Thymus (tissue), 14 donors: ENCODE measurements at places on chromosomes 3 and 15. TPM values are rescaled to one million over a fixed set of nuclear protein-coding genes. Genes with fewer than 3 reads are reported as not detected.

DNA sequence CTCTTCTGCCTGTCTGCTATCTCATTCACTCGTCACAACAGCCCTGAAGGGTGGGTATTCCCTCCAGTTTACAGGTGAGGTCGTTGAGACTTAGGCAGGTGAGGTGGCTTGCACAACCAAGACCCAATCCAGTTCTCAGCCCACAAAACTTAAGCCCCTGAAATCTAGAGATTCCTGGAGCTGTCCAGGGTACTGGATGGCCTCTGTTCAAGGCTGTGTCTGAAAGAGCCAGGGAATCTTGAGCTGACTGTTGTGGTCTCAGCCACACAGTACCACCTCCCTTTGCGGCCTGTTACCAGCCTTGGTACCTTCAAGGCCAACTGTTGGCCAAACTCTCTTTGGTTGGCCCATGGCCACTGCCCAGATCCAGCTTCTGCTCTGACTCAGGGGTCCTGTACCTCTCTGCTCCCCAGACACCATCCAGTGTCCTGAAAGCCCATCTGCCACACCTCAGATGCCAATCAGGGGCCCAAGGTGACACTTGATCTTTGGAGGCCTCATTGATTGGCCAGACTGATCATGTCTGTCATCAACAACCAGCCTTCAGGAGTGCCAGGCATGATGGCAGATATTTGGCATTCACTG, 10.9 kb upstream of the FAM107A start:
- H3K4me1 ChIP-seq: peaks cover 2% of the 10 kb centered on the region
- peak; percentile 30 for DNase-seq
- no peak overlapping the region for H3K27ac ChIP-seq
- H3K4me3 ChIP-seq: no peak overlapping the region
- no peaks in the 10 kb centered on the region for H3K36me3 ChIP-seq

- no peaks in the 10 kb centered on the region for H3K4me1 ChIP-seq
- H3K27me3 ChIP-seq: no peaks in the 10 kb centered on the region
- DNase-seq: no peak
Observed at GRCh38 chr15:96309143-96309660, 21.3 kb upstream of the NR2F2 start.

Gene ARPIN
- polyA plus RNA-seq: 7.8 TPM

- H3K4me1 ChIP-seq: no peaks in the 10 kb centered on the region
- H3K27ac ChIP-seq: no peak overlapping the region
- no peaks in the 10 kb centered on the region for H3K27me3 ChIP-seq
- H3K4me3 ChIP-seq: no peak overlapping the region
- no peak for DNase-seq
Observed at GRCh38 chr3:120357807-120358206, 8.7 kb upstream of the LRRC58 start.

Gene TMEM158
- 1.9 TPM for polyA plus RNA-seq

- peak; percentile 80 for DNase-seq
- H3K27me3 ChIP-seq: no peaks in the 10 kb centered on the region
- no peak overlapping the region for H3K27ac ChIP-seq
- no peak overlapping the region for H3K4me3 ChIP-seq
- peaks cover 8% of the 10 kb centered on the region for H3K4me1 ChIP-seq
Observed at GRCh38 chr3:150721285-150722130, 17.8 kb upstream of the ERICH6 start.

DNA sequence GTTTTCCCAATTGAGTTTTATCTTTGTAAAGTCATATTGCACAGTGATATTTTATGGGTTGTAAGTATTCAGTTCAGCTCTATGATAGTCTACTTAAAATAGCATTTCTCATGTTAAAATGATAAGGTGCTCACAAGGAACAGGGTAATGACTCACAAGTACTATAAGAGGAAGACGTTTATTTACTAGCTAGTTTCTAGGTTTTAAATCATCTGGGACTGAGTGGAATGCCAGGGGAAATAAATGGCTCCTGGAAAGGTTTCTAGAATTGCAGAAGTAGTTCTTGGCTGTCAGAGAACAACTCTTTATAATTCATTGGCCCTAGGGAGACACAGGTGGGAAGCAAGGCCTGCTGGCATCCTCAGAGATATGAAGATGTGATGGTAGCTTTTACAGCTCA, 112.8 kb downstream of the CHDH start:
- no peak for DNase-seq
- H3K27ac ChIP-seq: no peak overlapping the region
- H3K27me3 ChIP-seq: no peaks in the 10 kb centered on the region
- H3K4me3 ChIP-seq: no peak overlapping the region

Gene GOLGA6L4
- polyA plus RNA-seq: 12.0 TPM

DNA sequence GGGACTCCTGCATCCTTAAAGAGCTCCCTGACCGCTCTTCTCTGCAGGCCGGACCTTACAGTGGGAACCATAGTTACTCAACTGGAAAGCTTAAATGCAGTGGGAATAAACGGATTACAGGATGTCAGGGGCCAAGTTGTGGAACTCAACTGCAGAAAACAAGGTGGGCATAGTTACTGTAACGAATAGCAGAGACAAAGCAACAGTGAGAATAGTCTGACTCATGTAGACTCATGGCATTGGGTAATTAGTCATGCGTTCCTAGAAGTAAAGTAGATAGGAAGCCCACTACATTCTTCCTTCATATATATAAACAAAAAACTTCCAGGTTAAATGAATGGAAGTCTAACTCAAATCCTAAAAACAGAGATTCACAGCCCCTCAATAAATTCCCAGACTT, 95.5 kb upstream of the CHRNA7 start:
- H3K27ac ChIP-seq: no peak overlapping the region
- H3K36me3 ChIP-seq: no peaks in the 10 kb centered on the region
- DNase-seq: no peak
- no peak overlapping the region for H3K4me3 ChIP-seq
- H3K4me1 ChIP-seq: no peaks in the 10 kb centered on the region

DNA sequence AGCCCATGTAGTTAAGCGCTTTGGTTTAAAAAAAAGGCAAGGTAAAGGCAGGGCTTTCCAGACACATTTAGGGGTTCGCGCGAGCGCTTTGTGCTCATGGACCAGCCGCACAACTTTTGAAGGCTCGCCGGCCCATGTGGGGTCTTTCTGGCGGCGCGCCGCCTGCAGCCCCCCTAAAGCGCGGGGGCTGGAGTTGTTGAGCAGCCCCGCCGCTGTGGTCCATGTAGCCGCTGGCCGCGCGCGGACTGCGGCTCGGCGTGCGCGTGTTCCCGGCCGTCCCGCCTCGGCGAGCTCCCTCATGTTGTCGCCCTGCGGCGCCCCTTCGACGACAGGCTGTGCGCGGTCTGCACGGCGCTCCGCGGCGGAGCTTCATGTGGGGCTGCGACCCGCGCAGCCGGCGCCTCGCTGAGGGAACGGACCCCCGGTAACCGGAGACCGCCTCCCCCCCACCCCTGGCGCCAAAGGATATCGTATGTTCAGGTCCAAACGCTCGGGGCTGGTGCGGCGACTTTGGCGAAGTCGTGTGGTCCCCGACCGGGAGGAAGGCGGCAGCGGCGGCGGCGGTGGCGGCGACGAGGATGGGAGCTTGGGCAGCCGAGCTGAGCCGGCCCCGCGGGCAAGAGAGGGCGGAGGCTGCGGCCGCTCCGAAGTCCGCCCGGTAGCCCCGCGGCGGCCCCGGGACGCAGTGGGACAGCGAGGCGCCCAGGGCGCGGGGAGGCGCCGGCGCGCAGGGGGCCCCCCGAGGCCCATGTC, 927 bp downstream of the SMAD6 start:
- H3K27ac ChIP-seq: no peak overlapping the region
- no peaks in the 10 kb centered on the region for H3K36me3 ChIP-seq
- DNase-seq: no peak

DNA sequence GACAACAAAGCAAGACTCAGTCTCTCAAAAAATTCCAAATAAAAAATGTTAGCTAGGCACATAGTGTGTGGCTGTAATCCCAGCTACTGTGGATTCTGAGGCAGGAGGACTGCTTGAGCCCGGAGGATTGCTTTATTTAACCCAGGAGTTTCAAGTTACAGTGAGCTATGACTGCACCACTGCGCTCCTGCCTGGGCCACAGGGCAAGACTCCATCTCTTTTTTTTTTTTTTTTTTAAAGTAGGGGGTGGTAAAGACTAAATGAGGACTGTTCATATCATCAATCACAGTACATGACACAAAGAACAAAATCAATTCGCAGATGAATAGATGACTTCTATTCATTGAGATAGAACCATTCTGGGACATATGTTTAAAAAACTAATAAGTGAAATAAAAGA, 48.1 kb downstream of the ACAP2 start:
- H3K4me1 ChIP-seq: no peaks in the 10 kb centered on the region
- no peak overlapping the region for H3K4me3 ChIP-seq
- no peaks in the 10 kb centered on the region for H3K27me3 ChIP-seq
- H3K36me3 ChIP-seq: peaks cover 3% of the 10 kb centered on the region
- H3K27ac ChIP-seq: no peak overlapping the region
- DNase-seq: no peak

Gene SKIL
- polyA plus RNA-seq: 23.0 TPM

DNA sequence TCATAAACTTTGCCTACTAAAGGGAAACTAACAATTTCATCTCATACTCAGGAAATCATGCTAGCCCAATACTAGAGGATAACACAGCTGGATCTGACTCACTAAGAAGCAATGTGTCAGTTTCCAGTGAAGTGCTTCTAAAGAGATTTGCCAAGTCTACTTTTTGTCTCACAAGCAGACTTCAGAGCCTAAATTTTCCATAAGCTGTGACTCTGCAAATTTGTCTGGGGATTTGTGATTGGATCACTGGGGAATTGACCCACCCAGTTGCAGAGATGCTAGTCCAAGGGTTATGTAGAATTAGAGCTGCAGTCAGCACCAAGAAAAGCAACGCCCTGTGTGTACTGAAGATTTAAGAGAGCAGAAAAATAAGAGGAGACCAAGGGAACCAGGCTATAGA, 647.1 kb downstream of the NTRK3 start:
- H3K4me3 ChIP-seq: no peak overlapping the region
- H3K27ac ChIP-seq: no peak overlapping the region
- H3K27me3 ChIP-seq: no peaks in the 10 kb centered on the region
- no peaks in the 10 kb centered on the region for H3K36me3 ChIP-seq

GRCh38 chr15:84764989-84765388, 16.6 kb downstream of the ZNF592 start:
- H3K4me3 ChIP-seq: no peak overlapping the region
- no peak for DNase-seq
- peaks cover 48% of the 10 kb centered on the region for H3K36me3 ChIP-seq
- H3K27me3 ChIP-seq: no peaks in the 10 kb centered on the region
- H3K4me1 ChIP-seq: peaks cover 21% of the 10 kb centered on the region

GRCh38 chr15:63772520-63772919, 61.2 kb downstream of the HERC1 start:
- H3K4me3 ChIP-seq: no peak overlapping the region
- no peak overlapping the region for H3K27ac ChIP-seq
- H3K27me3 ChIP-seq: no peaks in the 10 kb centered on the region
- H3K36me3 ChIP-seq: peaks cover 24% of the 10 kb centered on the region
- no peak for DNase-seq

- H3K4me3 ChIP-seq: no peak overlapping the region
- H3K27me3 ChIP-seq: no peaks in the 10 kb centered on the region
- H3K27ac ChIP-seq: peak overlapping the region; percentile 11
- no peak for DNase-seq
- peaks cover 7% of the 10 kb centered on the region for H3K4me1 ChIP-seq
Observed at GRCh38 chr3:151305060-151305774, 11.4 kb downstream of the GPR87 start.

- H3K36me3 ChIP-seq: no peaks in the 10 kb centered on the region
- no peak overlapping the region for H3K27ac ChIP-seq
- H3K27me3 ChIP-seq: no peaks in the 10 kb centered on the region
- H3K4me3 ChIP-seq: no peak overlapping the region
Observed at GRCh38 chr15:58386081-58386480, 45.7 kb upstream of the LIPC start.
